ENCODE measurements at places on chromosomes 3 and 15.

GRCh38 chr15:88711806-88712205 is 73.0 kb downstream of the ISG20 start:
- DNase-seq = no peak

DNA sequence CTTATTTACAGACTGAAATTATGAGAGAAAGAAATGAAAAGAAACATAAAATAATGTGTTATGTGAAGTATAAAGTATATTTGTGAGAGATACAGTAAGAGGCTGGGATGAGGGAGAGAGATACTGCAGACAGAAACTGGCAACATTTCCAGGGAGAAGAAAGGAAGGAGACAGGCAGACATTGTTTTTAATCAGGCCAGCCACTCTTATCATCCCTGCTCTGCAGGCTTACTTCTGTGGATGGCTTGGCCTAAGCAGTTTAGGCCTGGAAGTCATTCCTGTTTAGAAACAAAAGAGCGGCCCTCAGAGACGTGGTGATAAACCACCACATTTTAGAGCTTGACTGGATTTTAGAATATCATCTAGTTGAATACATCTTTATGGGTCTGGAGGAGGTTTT is 12.4 kb downstream of the PCCB start:
- no peak for DNase-seq

- DNase-seq = peak; percentile 18
These were observed 697.7 kb downstream of the TUSC7 start for GRCh38 chr3:117407317-117407716.

GRCh38 chr15:75107908-75108838 is 84.8 kb downstream of the PPCDC start:
- peak; percentile 91 for DNase-seq

DNA sequence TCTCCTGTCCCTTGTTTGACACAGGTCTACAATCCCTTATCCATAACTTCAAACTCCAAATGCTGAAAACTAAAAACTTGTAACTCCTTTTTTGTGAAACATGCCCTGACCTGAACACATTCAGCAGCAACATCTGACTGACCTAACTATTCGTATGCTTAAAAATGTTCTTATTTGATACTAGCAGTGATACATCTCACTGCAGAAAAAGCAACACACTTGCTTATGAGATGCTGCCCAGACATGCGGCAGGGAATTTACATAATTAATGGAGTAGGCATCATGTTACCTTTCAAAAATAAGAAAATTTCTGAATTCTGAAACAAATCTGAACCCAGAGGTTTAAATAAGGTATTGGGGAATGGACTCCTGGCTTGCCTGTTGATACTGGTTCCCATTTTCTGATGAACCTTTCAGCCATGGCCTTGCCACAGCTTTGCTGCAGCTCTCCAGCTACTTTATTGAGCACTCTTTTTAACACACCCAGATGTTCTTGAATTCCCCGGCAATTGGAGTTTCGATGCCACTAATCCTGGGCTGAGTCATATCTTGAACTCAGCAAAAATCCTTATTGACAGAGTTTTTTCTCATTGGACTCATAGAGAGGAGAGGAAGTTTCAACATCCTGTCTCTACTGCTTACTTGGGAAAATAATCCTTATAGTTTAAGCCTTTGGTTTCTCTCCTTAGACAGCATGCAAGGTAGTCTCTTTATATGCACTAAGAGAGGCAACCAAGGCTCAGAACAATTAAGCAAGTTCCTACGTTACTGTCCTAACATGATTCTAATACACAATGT is 296.6 kb upstream of the LMCD1 start:
- peak; percentile 83 for DNase-seq

- no peak for DNase-seq
These were observed 13.0 kb downstream of the HCN4 start for GRCh38 chr15:73355612-73356265.

DNA sequence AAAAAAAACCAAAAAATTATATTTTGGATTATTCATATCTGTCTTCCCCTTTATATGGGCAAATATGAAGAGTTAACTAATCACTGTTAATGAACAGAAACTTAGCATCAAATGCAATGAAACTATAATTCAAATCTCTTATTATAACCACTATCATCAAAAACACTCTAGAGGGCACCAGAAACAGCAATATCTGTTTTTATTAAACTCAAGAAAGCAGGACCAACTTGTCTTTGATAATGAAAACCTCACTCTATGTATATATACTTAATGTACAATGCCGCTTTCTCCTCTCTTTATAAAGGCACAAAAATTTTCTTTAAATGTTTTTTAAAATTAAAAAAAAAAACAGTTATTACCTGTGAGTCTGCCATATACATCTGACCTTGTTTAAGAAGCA is 92.7 kb downstream of the UACA start:
- no peak for DNase-seq

- no peak for DNase-seq
These were observed 237.0 kb downstream of the SCAPER start for GRCh38 chr15:76667943-76668715.

- peak; percentile 68 for DNase-seq
These were observed 280.4 kb downstream of the ULK4 start for GRCh38 chr3:41681479-41681878.

DNA sequence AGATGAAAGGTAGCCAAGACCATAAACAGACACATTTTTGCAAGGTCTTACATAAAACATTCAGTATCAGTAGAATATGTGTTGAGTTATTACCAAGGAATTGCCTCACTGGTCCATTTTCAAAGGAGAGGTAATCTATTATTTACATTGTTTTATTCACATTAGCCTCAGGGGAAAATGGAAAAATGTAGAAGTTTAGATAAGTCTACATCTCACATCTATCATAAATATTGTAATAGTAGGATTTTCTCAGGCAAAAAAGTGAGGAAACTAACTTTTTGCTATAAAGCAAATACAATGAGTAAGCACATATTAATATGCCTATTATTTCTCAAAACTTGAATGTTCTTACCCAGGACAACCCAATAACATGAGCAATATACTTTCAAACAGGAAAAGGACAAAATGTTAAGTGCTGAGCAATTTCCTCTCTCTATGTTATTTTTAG is 184.6 kb upstream of the AGTR1 start:
- DNase-seq = no peak

DNA sequence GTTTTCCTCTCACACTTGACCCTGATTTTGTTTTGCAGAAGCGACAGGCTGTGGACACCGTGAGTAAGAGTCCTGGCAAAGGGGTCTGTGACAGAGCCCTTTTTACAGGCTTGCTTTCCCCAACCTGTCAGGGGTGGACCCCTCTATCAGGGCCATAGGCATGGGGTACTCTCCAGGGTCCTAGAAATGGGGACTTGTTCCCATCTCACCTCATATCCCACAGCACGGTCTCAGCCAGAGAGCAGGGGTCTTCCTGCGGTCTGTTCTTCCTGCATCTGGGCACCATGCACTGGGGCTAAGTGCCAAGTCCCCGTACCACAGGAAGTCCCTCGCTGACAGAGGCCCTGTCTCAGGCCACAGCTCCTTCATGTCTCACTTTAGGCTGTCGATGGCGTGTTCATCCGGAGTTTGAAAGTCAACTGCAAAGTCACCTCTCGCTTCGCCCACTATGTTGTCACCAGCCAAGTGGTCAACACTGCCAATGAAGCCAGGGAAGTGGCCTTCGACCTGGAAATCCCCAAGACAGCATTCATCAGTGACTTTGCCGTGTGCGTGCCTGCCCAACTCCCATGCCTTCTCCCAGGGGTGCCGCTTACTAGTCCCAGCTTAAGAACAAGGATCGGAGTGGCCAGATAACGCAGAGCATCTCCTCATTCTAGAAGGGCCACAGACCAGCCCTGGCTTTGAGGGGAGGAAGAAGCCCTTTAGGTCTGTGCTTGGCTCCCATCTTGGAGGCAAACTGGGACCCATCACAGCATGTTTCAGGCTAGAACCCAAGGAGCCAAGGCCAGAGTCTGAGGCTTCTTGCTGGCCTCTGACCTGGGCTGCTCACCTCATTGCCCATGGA is 783 bp downstream of the ITIH1 start:
- no peak for DNase-seq

GRCh38 chr3:8050283-8050682 is 451.3 kb upstream of the LMCD1 start:
- DNase-seq = no peak

DNA sequence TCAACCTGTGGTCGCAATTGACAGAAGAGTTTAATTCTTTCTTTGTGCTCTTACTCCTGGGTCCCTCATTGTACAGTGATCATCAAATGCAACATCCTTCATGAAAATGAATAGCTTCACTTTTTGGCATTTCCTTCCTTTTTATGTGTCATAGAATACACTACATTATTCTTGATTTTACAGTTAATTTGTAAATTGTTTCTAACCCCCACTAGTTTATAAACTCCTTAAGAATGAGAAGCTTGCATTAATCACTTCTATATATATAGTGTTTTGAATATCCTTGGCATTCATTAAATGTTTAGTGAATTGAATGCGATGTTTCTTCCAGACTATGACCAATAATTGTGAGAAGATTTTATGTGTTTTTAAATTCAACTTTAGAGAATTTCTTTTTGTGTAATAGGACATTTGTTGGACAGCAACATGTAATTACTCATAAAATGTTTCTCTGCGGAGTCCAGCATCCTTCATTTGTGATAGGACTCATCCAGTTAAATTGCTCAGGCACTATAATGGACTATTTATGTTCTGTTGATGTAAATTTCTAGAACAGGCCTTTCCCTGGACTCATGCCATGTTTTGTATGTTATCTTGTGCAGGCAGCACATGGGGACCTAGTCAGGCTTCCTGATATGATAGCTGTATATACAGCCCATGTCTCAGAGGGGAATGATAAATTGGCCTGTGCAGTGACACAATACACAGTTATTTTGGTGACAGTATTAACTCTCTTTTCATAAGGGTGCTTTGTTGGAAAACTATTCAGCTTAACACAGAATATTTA is 51.3 kb downstream of the MBNL1 start:
- no peak for DNase-seq

- no peak for DNase-seq
These were observed 77.6 kb upstream of the ZBTB20 start for GRCh38 chr3:115224687-115225086.

DNA sequence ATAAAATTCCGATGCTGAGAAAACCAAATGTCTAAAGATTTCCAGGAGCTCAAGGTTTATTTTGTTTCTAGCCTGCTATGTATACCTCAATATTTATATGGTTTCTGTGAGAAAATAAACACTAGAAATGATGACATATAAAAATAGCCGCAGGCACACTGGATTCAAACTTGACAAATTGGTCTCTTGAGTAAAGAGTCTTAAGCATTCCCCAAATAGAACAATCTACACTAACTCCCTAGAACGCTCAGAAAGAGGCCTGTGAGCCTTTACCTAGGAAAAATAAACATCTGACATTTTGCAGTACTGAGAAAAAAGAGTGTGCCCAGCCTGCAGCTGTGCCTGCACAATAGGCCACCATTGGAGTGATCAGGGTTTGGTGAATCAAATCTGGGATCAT is 75.2 kb downstream of the NEK10 start:
- no peak for DNase-seq

GRCh38 chr15:50471072-50471471 is 46.9 kb downstream of the USP8 start:
- DNase-seq = no peak

- DNase-seq = no peak
These were observed 8.3 kb downstream of the SNAPC5 start for GRCh38 chr15:66489179-66489791.

GRCh38 chr15:99568625-99569352 is 3.0 kb downstream of the MEF2A start:
- DNase-seq = no peak

GRCh38 chr3:136464502-136464901 is 214.4 kb downstream of the PCCB start:
- no peak for DNase-seq

- DNase-seq = no peak
These were observed 39.5 kb downstream of the MFSD1 start for GRCh38 chr3:158841387-158841786.

DNA sequence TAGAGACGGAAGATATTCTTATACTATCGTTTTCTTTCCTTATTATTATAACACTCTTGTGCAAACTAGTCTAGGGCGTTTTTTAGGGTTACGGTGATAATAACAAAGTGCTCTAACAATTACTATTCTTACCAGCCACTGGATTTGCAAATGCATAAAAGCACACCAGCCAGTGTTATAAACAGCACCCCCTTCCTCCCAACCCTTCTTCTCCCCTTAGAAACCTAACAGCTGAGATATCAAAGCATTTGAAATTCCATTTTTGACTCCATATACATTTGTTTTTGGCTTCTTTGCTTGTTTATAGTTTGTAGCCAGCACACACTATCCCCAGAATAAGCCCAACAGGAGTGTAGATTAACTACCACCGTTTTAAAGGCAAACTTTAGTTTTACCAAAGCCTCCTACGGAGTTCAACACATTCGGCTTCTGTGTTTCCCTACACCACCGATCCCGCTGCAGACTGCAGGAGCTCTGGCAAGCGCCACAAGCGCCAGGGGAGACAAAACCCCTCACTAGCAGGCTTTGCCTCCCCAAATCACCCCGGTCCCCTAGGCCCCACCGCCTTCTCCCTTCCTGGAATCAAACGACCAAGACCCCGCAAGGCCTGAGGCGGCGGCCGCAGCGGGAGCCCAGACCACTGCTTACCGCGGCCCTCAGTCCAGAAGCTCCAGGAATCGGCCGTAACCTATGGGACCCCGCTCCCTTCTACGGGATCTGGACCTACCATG is 461 bp downstream of the COPB2 start:
- no peak for DNase-seq

GRCh38 chr3:104989878-104990277 is 376.8 kb upstream of the ALCAM start:
- no peak for DNase-seq

DNA sequence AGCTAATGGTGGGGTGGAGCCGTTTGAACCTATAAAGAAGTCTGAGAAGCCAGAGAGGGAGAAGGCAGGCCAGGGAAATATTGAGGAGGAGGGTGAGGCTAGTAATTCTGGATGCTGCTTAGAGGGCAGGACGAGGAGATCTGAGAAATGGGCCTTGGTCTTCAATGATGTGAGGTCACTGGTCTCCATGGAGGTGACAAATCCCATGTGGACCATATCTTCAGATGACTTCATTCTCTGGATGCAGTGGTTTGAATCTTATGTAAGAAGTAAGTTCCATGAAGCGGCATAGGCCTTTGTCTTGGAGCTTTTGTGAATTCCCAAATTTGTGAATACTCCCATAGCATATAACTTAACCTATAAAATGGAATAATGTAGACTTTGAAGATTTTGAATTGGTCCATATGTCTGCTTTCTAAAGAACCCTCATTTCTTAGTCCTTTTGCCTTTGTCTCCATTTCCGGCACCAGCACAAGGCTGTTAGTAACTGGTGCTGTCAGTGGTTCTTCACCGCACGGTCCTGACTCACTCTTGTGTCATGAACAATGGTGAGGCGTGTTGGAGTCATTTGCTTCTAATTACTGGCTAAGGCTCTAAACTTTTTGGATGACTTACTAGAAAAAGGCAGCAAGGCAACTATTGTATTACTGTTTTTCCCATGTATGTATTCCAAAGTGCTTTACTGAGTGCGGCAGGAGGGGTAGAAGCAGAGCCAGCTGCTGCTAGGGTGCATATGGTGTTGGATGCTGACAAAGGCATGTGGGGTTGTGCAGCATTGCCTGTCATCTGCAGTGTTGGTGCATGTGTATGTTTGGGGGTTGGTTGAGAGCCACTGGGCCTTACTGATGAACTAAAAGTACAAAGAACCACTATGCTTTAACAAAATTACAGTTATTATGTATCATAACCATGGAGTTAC is 279.3 kb upstream of the C2CD4B start:
- peak; percentile 85 for DNase-seq

GRCh38 chr3:153617463-153617862 is 455.4 kb downstream of the RAP2B start:
- DNase-seq = no peak

- no peak for DNase-seq
These were observed 39.6 kb downstream of the VPS13C start for GRCh38 chr15:62020576-62021160.

- no peak for DNase-seq
These were observed 9.2 kb upstream of the MEF2A start for GRCh38 chr15:99556578-99556977.
